ENCODE measurements at places on chromosomes 11 and 22.
A peak's percentile ranks its signal among the peaks of the same experiment; 100 is the strongest.

DNA sequence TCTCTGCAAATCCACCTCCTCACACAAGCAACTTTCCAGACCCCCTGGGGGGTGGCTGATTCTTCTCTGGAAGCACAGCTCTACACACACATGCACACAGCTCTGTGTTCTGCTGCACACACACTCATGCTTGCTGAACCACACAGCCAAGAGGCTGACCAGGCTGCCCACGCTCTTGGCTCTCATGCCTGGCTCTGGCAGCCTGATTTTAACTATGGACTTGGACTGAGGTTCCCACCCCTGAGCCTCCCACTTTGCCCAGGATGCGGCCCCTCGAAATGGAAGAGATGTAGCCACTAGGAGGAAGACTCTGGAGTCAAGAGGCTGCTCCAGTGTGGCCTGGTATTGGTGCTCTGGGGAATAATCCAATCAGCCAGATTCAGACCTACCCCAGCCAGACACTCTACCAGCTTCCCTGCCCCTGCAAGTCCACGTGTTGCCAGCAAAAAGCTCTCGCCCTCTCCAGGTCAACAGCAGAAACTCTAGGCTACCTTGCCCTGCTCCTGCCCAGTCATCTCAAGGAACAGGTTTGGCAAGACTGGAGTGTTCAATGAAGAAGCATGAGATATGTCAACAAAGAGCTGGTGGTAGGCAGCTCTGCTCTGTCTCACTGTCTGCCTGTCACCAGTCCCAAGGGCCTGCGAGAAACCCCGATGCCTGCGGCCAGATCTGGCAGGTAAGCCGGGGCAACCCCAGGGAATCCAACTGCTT, 8.8 kb upstream of the CASTOR1 start:
- DNase-seq = no peak

DNA sequence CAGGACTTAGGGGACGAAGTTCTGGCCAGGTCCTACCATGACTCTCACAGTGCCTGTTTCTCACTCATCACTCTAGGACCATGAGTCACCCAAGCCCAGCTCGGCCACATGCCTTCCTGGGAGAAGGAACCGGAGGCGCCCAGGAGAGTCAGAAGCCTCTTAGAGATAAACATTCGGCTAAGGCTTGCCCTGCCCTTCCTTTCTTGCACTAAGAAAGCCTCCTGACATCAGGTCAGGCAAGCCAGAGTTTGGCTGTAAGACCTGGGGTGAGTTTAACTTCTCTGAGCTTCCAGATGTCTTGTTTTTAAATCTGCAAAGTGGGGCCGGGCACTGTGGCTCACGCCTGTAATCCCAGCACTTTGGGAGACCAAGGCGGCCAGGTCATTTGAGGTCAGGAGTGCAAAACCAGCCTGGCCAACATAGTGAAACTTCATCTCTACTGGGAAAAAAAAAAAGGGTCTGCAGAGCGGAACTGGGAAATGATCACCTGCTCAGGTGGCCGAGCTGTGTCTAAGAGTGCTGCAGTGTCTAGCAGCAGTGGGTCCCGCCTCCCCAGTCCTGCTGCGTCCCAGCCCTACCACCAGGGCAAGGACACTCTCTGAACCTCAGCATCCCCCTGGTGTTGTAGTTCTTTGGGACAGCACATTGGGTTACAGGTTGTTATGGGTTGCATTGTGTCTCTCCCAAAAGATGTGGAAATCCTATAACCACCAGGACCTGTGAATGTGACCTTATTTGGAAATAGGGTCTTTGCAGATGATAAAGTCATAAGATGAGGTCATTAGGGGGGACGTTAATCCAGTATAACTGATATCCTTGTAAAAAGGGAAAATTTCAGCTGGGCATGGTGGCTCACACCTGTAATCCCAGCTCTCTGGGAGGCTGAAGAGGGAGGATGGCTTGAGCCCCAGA, 1.8 kb upstream of the CARS1 start:
- DNase-seq = peak; percentile 69

DNA sequence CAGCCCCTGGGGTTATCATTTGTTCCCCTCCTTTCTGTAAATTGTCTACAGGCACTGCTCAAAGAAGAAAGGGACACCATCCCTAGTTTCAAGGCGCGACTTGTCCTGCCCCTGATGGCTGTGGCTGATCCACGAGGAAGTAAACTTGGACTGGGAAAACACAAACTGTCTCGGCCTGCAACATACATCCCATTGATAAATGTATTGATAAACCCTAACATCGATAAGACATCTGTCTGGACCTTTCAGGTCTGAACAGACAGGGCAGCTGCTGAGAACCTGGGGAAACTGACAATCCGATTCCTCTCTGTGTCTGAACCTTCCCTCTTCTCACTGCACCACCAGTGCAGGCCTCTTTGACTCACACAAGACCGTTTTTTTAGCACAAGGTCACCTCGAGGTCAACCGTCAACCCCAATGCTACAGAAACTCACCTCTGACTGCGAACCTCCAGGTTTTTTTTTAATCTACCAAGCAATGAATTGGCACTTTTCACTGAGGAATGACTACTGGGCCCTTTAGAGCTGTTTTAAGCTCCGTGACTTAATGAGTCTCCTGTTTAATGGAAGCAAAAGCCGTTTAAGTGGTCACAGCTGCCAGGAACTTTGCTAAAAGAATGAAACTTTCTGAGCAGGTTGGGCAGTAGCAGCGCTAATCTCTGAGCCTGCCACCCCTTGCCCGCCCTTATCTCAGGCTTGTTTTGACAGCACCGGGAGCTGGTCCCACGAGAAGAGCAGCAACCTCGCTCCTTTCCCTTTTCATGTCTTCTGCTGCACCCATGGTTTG, 203.8 kb upstream of the TMEM45B start:
- DNase-seq = no peak

GRCh38 chr11:48043991-48044512, 63.7 kb downstream of the PTPRJ start:
- DNase-seq = no peak

GRCh38 chr22:22087854-22088657, 105.5 kb upstream of the TOP3B start:
- no peak for DNase-seq

GRCh38 chr22:37187891-37188761, at the start of gene C1QTNF6:
C1QTNF6 (minus strand) TSS chr22:37188247; CDS start chr22:37188213, 34 bp downstream.
- DNase-seq = no peak

- DNase-seq = no peak
Observed at GRCh38 chr11:30317030-30317429, 5.9 kb upstream of the ARL14EP start.

- DNase-seq = no peak
Observed at GRCh38 chr11:65803797-65804492, 17.1 kb downstream of the OVOL1 start.

- no peak for DNase-seq
Observed at GRCh38 chr11:118572061-118572980, at the start of gene ARCN1. ARCN1 (plus strand) TSS chr11:118572409; CDS start chr11:118572548, 139 bp downstream.

DNA sequence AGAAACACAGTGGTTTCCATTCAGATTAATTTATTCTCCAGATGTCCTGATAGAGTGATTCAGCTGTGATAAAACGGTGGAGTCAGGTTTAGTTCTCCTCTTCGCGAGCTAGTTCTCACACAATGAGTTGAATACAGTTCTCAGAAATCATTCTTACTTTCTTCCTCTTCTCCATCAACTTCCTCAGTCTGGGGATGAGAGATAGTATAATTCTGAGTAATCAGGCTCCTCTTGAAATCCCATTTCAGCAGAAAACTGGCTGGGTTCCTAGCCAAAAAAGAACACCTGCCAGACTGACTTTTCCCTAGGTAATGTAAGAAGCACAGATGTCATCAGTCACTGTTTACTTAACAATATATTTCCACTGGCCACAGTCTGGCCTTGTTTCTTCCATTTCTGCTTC, 76.7 kb downstream of the SVIP start:
- no peak for DNase-seq

GRCh38 chr22:30701872-30702271, 7.2 kb downstream of the OSBP2 start:
- DNase-seq = no peak

- DNase-seq = no peak
Observed at GRCh38 chr11:121576531-121576930, 123.8 kb upstream of the SORL1-AS1 start.

DNA sequence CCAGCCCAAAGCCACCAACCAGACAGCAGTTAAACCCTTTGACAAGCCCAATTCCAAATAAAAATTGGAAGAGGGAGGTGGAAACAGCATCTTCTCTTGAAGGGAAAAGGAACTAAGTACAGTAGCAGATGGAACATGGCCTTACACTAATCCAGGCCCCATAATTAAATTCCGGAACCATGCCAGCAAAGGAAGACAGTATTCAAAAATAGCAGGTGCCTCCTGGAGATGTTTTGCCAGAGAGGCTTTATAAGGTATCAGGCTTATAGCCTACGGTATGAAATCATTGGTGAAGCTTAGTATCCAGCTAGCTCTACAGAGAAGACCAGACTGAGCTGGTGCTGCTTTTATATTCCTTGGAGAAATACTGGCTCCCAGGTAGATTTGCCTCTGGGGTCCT, 344.1 kb upstream of the API5 start:
- DNase-seq = no peak

All from GM04503 (cell line).